ENCODE measurements at places on chromosomes 13 and 19.

DNA sequence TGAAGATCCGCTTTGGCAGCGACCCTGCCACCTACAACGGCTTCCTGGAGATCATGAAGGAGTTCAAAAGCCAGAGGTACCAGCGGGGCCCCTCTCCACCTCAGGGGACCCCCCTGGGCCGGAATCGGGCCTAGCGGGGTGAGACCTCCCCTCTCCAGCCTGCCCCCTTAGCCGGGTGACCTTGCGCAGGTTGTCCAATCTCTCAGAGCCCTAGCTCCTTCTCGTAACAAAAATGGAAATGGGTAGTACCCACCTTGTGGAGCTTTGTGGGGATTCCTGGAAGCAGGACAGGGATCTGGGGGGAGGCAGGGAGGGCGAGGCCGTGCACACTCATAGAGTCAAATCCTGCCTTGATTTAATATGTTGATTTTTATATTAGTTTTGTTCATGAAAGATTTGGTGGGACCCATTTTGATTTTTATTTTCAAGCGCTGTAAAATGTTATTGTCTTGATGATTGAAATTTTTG is 658 bp downstream of the SIN3B start:
- no peaks in the 10 kb centered on the region for H3K36me3 ChIP-seq
- H3K27me3 ChIP-seq = no peaks in the 10 kb centered on the region
- peak overlapping the region; percentile 31 for H3K27ac ChIP-seq
- H3K4me1 ChIP-seq = peaks cover 10% of the 10 kb centered on the region

GRCh38 chr13:21054313-21054712 is 7.1 kb downstream of the LATS2 start:
- no peaks in the 10 kb centered on the region for H3K27me3 ChIP-seq
- no peak overlapping the region for H3K4me3 ChIP-seq
- no peak for DNase-seq

DNA sequence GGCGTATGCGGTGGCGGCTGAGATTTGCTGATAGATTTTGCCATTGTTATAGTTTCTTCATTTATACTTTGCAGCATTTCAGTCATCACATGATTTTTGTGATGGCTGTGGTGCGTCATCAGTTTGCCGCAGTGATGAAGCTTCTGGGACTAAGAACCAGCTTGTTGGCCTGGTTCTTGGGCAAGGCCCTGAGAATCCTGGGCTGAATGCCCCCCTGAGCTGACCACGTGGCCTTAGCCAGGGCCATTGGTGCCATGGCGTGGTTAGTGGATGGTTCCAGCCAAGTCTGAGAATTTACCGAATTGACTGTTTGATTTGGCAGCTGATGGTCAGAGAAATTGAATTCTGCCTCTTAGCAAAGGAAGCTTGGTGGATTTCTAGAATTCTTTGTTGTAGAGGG is 17.8 kb downstream of the GATAD2A start:
- H3K27ac ChIP-seq = no peak overlapping the region
- no peaks in the 10 kb centered on the region for H3K27me3 ChIP-seq
- no peak overlapping the region for H3K4me3 ChIP-seq
- no peaks in the 10 kb centered on the region for H3K4me1 ChIP-seq
- no peaks in the 10 kb centered on the region for H3K36me3 ChIP-seq

DNA sequence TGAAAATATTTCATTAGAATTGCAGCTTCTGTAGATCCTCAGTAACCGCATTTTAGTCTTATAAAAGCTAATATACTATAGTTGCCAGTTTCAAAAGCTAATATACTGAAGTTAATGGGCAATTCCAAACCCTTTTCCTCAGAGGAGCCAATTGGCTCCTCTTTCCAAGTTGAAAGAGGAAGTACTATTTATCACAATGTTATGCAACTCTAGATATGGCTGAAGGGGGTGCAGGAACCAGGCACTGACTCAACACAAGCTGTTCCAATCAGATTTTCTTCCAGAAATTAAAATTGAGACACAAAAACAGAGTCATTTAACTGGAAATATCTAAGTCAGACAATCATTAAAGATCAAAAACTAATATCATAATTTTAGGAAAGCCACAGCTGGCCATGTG is 258.9 kb downstream of the PCDH20 start:
- H3K36me3 ChIP-seq = no peaks in the 10 kb centered on the region
- no peak overlapping the region for H3K27ac ChIP-seq
- no peaks in the 10 kb centered on the region for H3K27me3 ChIP-seq
- H3K4me3 ChIP-seq = no peak overlapping the region

- H3K36me3 ChIP-seq = no peaks in the 10 kb centered on the region
- peak overlapping the region; percentile 81 for H3K27ac ChIP-seq
- no peaks in the 10 kb centered on the region for H3K27me3 ChIP-seq
- no peak overlapping the region for H3K4me3 ChIP-seq
- peak; percentile 74 for DNase-seq
Measured at GRCh38 chr19:54186934-54187381, 2.4 kb downstream of the MBOAT7 start.

All from hepatocyte (in vitro differentiated cells).